CD14-positive monocyte (primary cell): ENCODE measurements at places on chromosomes 11 and 22. TPM values are rescaled to one million over a fixed set of nuclear protein-coding genes. Genes with fewer than 3 reads are reported as not detected.

MIEF1 gene
- polyA plus RNA-seq, result 13.3 TPM

KRTAP5-1 gene
- polyA plus RNA-seq, result not detected

NCF4 gene
- 249 TPM for polyA plus RNA-seq

TMEM45B gene
- polyA plus RNA-seq, result 0.56 TPM

OR2D2 gene
- polyA plus RNA-seq, result not detected

GRCh38 chr11:94131718-94132115 is 3.1 kb downstream of the PANX1 start:
- DNase-seq, result no peak
- no peak overlapping the region for H3K27ac ChIP-seq
- H3K4me3 ChIP-seq, result no peak overlapping the region
- no peaks in the 10 kb centered on the region for H3K27me3 ChIP-seq
- H3K4me1 ChIP-seq, result peaks cover 85% of the 10 kb centered on the region

GRCh38 chr22:24417200-24417599 is 10.2 kb upstream of the ADORA2A start:
- H3K27me3 ChIP-seq, result no peaks in the 10 kb centered on the region
- H3K4me1 ChIP-seq, result no peaks in the 10 kb centered on the region

DNA sequence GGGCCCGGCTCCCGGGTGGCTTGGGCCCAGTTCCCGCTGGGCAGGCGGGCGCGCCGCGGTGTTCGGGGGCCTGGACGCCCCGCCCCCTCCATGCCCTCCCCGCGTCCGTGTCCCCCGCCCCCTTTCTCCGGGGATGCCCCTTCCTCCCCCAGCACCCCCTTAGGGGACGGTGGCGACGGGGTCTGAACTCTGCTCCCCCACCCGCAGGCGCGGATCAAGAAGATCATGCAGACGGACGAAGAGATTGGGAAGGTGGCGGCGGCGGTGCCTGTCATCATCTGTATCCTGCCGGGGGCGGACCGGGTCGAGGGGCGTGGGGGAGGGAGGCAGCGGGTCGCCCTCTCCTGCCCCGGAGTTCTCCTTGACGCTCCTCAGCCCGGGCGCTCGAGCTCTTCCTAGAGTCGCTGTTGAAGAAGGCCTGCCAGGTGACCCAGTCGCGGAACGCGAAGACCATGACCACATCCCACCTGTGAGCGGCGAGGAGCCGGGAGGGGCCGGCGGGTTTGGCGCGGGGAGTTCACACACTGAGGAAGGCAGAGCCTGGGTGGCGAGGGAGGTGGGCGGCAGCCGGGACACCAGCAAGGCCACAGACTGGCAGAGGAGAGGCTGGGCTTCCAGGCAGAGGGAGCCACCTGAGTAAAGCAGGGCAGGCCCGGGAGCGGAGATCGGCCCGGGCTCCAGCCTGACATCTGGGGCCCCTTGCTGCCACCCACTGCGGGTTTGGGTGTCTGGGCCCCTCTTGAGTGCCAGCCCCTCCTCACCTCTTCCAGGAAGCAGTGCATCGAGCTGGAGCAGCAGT is 546 bp downstream of the DRAP1 start:
- no peak for DNase-seq
- H3K27ac ChIP-seq, result no peak overlapping the region
- no peaks in the 10 kb centered on the region for H3K27me3 ChIP-seq
- H3K4me1 ChIP-seq, result peaks cover 59% of the 10 kb centered on the region
- H3K4me3 ChIP-seq, result peak overlapping the region; percentile 91
- peaks cover 26% of the 10 kb centered on the region for H3K36me3 ChIP-seq

DNA sequence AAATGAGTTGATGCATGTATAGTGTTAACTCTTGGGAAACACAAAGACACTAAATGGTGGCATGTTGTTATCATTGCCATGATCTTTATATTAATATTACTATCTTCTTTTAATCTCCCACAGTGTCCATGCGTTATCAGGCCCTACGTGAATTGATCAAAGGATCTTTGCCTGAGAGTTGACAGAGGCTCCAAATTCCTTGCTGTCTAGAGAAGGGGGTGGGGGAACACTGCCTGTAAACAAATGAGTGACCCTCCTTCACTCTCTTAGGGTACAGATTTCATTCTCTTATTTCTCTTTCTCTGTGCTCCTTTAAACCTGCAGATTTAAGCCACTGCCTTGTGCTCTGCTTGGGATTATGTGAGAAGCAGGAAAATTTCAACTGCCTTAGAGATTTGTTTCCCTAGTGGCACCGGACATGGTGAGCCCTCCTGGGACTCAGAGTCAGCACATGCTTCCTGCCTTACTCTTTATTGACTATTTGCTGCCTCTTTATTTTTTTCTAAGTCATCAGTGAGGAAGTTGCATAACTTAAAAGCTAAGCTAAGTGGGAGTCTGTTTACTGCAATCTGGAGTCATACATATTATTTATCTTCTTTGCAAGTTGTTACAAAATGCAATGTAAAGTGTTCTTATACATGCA is 122.9 kb downstream of the MAML2 start:
- H3K36me3 ChIP-seq, result no peaks in the 10 kb centered on the region
- H3K27me3 ChIP-seq, result no peaks in the 10 kb centered on the region
- H3K4me3 ChIP-seq, result peak overlapping the region; percentile 41
- H3K4me1 ChIP-seq, result peaks cover 59% of the 10 kb centered on the region
- peak overlapping the region; percentile 79 for H3K27ac ChIP-seq
- peak; percentile 74 for DNase-seq

CLCF1 gene
- polyA plus RNA-seq, result 7.9 and 14.8 TPM in 2 replicates

PKNOX2 gene
- not detected in 2 replicates for polyA plus RNA-seq

TRIM51 gene
- not detected in 2 replicates for polyA plus RNA-seq

DNA sequence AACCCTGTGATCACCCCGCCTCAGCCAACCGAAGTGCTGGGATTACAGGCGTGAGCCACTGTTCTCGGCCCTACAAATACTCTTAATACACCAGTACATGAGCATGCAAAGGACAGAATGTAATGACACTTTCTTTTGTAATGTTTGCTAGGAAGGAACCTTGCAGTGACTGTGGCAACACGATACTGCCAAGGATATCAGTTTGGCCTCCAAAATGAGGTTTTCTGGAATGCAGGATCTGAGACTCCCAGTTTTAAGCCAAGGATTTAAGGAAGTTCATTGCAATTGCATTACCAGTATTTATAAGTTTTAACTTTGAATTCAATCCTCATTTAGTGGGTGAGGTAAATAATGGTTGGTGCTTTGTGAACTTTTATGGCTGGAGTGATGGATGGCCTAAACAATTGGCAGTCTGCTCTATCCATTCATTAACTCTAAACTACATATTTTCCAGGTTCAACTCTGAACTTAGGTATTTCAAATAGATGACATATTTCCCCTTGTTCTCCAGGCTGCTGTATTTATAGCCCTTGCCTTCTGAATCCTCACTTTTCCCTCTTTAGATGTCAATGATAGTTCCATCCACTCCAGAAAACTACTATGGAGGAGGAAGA is 330.3 kb downstream of the C11orf87 start:
- no peaks in the 10 kb centered on the region for H3K36me3 ChIP-seq
- no peaks in the 10 kb centered on the region for H3K27me3 ChIP-seq
- H3K4me3 ChIP-seq, result no peak overlapping the region
- no peak overlapping the region for H3K27ac ChIP-seq
- no peak for DNase-seq
- H3K4me1 ChIP-seq, result peaks cover 23% of the 10 kb centered on the region
